Amniotic epithelial cell (primary cell): ENCODE measurements at places on chromosomes 6 and 20.

- DNase-seq = no peak
Measured at GRCh38 chr20:41006126-41006935, 22.3 kb upstream of the TOP1 start.

GRCh38 chr20:44089987-44090674, 96.9 kb downstream of the JPH2 start:
- DNase-seq = peak; percentile 68

DNA sequence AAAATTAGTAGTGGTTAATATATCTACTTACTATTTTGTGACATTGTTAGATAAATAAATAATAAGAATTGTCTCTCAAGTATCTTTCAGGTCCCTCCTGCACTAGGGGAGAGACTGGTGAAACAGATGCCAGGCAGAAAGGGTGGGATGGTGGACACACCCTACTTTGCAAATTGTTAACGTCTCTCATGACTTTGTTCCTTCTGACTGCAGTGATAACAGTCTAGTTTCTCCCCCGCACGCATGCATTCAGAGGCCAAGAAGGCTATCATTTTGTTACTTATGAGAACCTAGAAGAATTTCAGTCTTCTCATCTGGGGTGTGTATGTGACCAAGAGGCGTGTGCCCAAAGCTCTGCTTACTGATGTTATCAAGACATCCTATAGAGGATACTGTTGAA, 152.3 kb downstream of the EDN1 start:
- no peak for DNase-seq

DNA sequence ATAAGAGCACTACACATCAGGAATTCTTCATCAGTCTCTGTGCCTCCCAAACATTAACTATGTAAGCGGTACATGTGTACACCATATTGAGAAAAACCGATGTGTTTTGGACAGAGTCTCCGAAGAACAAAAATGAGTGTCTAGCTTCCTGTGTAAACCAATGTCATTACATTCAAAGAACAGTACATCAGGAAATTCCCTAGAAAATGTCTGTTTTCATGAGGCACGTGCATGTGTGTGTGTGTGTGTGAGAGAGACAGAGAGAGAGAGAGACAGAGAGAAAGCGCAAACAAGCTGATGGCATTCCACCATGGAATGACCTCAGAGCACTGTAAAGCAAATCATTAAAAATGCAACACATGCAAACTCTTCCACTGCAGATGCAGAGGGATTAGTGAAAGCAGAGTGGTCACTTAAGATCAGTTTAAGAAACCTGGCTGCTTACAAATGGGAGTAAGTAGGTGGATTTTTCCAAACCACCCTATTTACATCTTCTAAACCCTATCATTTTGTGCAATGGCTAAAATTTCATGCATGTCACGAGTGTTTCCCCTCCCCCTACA, 133.9 kb downstream of the HIVEP2 start:
- DNase-seq = no peak

- DNase-seq = peak; percentile 50
Measured at GRCh38 chr6:3405679-3406078, 51.2 kb downstream of the SLC22A23 start.

- no peak for DNase-seq
Measured at GRCh38 chr6:57432919-57433684, 115.7 kb downstream of the PRIM2 start.

DNA sequence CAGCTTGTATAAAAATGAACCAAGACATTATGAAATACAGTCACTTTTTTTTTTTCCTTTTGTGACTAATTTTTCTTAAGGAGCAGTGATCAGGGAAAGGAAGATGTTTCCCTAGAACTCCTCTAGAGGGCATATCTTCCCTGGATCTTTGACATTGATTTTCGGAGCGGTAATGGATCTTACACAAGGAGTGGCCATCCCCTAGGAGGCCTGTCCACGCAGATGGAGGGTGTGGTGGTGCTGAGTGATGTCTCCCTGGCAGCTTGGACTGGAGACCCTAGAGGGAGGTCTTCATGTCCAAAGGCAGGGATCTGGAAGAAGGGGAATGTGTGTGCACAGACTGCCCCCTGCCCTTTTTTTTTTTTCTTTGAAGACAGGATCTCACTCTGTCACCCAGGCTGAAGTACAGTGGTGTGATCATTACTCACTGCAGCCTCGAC, 7.0 kb upstream of the KIFC1 start:
- peak; percentile 84 for DNase-seq

DNA sequence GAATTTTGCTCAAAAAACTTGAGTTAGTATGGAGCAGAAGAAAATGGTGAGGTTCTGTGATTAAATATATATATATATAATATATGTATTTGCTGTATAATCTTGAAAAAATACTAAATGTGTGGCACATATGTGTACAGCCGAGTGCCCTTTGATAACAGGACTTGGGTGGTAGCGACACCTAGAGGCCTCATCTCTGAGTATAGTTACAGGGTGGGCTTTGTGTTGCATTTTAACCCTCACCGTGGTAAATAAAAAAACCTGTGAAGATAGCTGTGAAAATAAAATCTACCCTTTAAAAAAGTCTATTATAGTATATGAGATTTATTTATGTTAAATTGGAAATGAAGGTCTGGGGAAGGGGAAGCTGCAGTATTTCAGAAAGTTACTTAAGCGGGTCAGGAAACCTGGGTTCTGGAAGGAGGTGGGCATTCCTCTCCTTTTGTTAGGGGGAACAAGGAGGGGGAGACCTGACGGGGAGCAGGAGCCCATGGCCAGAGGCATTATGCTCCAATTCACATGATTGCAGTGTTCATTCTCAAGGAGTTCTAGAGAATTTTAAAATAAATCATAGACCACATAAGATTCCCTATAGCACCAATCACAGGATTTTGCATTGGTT, 82.7 kb downstream of the SH3BGRL2 start:
- DNase-seq = peak; percentile 33

DNA sequence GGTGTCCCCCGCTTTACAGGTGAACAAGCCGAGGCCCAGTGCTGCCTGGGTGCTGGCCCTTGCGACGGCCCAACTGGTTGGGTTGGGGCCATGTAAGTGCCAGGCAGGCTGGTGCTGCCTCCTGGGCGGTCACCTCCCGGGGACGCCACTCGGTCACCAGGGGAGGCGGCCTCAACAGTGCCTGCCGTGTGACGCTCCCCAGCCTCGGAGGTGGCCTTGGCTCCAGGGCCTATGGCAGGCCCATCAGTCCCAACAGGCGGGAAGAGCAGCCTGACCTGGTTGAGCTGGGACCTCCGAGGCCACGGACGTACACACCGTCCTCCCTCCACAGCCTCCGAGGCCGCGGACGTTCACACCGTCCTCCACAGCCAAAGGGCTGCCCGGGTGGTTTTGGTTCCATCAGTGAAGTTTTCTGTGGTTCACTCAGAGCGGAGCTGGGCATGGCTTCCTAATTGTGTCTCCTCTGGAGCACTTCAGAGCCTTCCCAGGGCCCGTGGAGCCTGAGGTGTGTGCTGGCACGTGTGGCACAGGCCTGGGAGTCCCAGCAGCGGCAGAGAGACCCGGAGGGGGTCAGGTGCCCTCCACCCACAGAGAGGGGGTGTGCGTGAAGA, 19.3 kb upstream of the SLCO4A1 start:
- no peak for DNase-seq

- no peak for DNase-seq
Measured at GRCh38 chr20:50538276-50538675, 28.1 kb downstream of the PTPN1 start.

DNA sequence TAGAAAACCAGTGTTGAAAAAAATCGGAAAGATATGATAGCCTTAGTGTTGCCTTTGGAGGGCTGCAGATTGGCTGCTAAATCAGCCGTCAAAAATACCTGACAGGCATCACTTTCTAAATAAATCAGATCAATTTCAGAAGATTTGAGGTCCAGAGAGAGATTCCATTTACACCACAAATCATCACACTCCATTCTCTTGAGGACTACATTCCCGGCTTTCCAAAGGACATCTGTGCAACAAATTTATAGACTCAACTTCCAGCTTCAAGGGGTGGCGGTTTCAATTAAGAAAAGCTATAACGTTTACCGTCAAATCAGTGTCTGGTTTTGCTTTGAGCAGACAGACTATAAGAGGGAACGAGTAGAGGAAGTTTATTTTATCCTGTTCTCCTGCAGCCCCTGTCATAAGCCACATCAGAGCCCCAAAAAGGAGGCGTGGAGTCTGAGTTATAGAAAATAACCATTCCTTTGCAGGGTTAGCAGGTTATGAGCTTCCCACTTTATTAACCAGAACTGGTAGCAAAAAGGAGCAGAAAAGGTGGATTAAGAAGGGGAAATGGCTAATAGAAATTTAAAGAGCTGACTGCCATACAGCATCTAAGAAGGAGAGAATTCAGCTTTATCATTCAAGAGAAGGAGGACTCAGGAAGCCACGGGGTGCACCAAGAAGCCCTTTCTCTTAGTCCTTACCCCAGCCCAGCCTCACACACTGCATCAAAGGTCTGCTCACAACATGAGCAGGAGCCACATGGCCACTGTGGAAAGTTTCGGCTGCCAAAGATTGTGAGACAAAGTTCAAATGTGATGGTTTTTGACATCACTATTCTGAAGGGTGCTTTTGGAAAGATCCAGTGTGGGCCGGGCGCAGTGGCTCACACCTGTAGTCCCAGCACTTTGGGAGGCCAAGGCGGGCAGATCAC, 12.9 kb upstream of the UQCC2 start:
- DNase-seq = no peak
